Panc1 (cell line): ENCODE measurements at places on chromosomes 3 and 15. TPM values are rescaled to one million over a fixed set of nuclear protein-coding genes. Genes with fewer than 3 reads are reported as not detected.

- DNase-seq = no peak
These were observed 101.2 kb downstream of the TLE3 start for GRCh38 chr15:69996321-69997160.

DNA sequence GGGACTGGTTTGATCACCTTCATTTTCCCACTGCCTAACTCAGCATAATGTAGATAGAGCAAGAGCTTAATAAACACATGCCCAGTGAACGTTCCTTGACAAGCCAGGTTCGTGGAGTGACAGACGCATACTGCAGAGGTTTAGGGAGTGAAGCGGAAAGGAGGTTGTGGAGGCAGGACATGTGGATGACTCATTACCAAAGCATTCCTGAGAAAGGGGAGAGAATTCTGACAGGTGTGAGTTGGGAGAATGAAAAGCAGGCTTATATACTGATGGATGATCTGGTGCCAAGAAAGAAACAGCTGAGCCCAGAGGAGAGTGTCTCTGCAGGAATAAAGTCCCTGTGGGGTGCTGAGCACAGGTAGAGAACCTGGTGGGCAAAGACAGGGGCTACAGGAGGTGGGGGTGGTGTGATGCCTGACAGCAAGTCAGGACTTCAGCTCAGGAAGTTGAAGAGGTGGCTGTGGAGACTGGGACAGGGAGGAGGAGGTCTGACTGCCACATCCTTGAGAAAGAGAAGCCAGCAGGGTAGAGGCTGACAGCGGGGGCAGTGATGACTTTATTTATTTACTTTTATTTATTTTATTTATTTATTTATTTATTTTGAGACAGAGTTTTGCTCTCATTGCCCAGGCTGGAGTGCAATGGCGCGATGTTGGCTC, 2.4 kb upstream of the RPL29 start:
- DNase-seq = no peak

- no peak for DNase-seq
These were observed 108.0 kb downstream of the MITF start for GRCh38 chr3:69847303-69847702.

- no peak for DNase-seq
These were observed 9.4 kb upstream of the SMCO1 start for GRCh38 chr3:196524527-196524926.

The TICRR gene
- 20.5 TPM for total RNA-seq

DNA sequence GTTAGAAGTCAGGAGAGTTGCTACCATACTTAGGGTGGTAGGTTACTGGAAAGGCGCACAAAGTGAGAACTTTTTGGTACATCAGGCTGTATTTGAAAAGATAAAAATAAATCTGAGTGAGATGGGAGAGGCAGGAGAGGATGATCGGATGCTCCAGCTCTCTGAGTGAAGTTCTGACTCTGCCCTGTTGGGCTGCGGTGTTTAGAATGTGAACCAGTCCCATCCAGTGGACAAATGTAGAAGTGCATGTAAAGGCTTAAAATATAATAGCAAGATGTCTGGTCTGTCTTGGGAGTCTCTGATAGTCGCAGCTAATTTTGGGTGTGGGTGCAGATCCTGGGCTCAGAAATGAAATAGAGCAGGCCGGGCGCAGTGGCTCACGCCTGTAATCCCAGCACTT, 30.4 kb downstream of the ACKR2 start:
- peak; percentile 58 for DNase-seq

The ALDH1A3 gene
- 143 TPM for total RNA-seq

GRCh38 chr15:90015749-90016148, 14.6 kb downstream of the ZNF710 start:
- DNase-seq = no peak

DNA sequence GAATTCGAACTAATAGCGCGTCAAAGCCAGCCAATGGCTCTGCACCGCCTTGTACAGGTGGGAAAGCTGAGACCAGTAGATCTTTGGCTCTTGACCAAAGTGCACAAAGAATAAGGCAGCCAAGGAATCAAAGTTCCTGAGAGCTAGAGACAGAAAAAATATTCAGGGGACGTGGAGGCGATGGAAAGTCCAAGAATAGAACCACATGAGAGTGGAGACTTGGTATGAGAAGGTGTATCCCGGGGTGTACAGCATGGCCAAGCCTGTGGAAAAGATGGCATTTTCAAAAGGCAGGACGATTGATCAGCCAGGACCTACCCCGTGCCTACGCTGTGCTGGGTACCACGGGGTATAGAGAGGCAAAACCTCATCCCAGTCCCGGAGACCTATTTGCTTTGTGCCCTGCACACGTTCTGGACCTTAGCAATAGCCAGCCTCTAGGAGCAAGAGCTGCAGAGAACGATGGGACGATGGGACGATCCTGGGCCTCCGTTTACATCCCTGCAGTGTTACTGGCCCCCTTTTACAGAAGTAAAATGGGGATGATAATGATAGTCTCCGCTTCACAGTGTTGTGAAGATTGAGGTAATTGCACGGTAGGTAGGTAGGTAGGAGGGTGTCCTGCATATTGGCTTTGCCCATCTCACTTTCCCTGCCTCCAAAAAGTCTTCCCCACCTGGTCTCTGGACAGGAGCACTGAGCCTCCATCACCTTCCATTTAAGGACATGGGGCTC, 583 bp upstream of the RBSN start:
- DNase-seq = no peak

DNA sequence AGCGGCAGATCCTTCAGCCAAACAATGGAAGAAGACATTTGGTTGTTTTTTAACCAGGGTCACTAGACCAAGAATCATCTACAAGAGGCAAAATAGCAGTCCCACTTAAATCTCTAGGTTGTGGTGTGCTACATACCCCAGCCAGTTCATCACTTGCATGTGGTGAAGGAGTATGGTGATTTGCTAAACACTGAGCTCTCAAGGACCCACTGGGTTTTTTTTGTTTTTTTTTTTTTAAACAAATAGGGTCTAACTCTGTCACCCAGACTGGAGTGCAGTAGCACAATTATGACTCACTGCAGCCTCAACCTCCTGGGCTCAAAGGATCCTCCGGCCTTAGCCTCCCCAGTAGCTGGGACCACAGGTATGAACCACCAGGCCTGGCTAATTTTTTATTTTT, 508.0 kb downstream of the FOXP1 start:
- no peak for DNase-seq
